Stomach (tissue), 19 donors: ENCODE measurements at places on chromosomes 16 and 17. TPM values are rescaled to one million over a fixed set of nuclear protein-coding genes. Genes with fewer than 3 reads are reported as not detected.
A peak's percentile ranks its signal among the peaks of the same experiment; 100 is the strongest.

DNA sequence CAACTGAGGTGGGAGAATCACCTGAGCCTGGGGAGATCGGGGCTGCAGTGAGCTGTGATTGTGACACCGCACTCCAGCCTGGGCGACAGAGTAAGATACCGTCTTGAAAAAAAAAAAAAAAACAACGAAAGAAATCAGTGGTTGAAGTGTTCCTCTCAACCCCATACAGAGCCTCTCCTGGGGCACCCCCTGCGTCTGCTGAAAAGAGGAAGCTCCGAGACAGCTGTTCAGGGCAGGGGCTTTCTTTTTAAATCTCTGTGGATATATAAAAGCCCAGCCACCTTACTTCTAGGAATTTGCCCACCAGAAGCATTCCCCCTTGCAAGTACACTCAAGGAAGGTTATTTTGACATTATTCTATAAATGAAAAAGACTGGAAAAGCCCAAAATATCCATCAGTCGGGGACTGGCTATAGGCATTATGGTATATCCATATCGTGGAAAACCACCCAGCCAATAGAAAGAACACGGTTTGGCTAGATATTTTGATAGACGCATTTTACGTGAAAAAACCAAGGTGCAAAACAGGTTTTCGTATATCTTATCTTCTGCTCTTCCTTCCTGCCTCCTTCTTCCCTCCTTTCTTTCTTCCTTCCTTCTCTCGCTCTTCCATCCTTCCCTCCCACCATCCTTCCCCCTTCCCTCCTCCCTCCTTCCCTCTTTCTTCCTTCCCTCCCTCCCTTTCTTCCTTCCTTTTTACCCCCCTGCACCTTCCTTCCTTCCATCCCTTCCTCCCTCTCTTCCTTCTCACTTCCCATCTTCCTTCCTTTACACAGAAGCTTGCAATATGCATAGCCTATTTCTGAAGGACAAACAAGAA lies 9.2 kb upstream of the CCL22 start:
- no peak for DNase-seq

- DNase-seq: no peak
Measured at GRCh38 chr16:11610580-11610979, 23.9 kb upstream of the LITAF start.

DNA sequence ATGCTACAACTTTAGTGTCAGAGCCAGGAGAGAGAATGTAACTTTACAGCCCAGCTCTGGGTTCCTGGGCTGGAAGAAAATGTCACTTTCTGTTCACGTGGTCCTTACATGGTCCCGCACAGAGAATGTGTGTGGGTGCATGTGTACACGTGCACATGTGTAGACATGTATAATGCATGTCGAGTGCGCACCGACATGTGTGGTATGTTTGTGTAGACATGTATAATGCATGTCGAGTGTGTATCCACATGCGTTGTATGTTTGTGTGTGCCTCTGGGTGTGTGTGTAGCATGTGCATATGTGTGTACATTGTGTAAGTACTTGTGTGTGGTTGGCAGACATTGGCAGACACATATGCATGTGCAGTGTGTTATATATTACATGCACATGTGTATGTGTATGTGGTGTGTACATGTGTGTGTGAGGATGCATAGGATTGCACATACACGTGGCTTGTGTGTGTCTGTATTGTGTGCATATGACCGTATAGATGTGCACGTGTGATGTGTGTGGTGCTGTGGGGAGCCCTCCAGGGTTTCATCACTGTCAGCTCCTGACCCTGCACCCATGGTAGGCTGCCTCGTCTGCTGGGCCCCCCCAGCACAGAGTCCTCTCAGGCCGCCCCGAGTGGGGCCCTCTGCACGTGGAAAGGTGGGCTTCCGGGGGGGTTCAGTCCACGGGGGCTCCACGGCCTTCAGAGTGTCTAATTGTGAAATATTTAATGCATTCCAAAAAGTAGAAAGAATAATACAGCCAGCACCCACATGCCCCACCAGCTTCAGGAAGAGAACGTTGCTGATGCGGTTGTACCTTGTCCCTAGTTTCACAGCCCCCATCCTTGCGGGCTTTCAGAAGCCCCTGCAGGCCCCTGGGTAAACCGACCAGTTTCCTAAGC lies 214.2 kb upstream of the GSE1 start:
- no peak for DNase-seq

GRCh38 chr17:67378454-67379250 lies 1.6 kb downstream of the PITPNC1 start:
- DNase-seq: peak; percentile 80

- no peak for DNase-seq
Measured at GRCh38 chr17:12877953-12878669, 88.8 kb downstream of the ARHGAP44 start.

The RGS9 gene
- 1.2 TPM for total RNA-seq

The FBXL16 gene
- not detected for total RNA-seq
